ENCODE measurements at places on chromosomes 11 and 22.

DNA sequence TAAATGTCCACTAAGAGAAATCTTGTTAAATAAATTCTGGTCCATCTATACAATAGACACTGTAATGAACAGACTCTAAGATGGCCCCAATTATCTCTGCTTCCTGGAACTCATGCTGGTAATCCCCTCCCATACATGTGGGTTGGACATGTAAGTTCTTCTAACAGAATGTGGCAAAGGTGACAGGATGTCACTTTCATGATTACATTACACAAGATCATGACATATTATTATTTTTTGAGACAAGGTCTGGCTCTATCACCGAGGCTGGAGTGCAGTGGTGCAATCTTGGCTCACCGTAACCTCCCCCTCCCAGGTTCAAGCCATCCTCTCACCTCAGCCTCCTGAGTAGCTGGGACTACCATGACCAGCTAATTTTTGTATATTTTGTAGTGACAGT is 14.6 kb upstream of the NDUFC2 start:
- no peak for DNase-seq

DNA sequence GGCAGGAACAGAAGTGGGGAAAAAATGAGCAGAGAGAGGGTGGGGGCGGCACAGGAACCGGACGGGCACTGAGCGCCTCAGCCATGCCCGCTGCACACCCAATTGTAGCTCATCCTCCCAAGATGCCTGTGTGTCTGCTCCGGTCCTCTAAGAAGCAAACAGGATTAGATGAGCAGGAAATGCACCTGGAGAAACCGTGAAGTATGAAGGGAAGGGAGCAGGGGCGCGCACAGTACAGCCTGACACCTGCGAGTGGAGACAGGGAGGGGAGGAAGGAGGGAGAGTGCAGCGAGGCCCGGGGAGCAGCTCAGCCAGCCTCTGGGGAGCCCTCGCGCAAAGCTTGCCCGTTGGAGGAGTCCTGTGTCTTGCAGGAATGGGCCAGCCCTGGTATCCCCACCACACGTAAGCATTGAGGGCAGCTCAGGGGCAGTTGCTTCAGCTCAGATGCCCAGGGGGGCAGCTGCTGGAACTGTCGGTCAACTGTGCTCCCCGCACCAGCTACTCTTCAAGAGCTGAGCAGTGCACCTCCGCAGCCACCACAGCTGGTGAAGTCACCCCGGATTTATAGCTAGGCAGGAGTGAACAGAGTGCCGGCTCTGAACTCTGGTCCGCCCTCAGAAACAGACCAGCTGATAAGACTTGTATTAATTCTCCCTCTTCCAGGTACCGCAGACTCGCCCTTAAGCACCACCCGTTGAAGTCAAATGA is 7.0 kb downstream of the DNAJB13 start:
- no peak for DNase-seq

- no peak for DNase-seq
Measured at GRCh38 chr11:36165621-36166397, 123.4 kb downstream of the COMMD9 start.

DNA sequence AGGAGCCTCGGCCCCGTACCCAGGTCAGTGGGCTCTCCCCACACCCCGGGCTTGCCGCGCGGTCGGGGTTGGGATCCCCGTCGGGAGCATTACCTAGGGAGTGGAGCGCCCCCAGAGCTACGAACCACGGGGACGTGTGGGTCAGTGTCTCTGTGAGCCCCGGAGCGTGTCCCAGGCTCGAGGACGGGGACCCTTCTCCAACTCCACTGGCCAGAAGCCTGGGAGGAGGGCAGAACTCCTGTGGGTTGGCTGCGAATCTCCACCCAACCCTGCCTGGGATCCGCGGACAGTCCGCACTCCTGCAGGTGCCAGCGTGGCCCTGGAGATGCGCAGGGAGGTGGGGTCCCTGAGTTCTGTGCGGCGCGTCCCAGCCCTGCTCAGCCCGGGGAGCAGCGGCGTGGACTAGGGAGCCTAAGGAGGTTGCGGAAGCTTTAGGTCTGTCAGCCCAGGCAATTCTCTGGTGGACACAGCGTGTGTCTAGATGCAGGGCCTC is 346 bp downstream of the PPFIBP2 start:
- no peak for DNase-seq

- DNase-seq = no peak
Measured at GRCh38 chr11:126383339-126384335, 28.2 kb downstream of the ST3GAL4 start.

GRCh38 chr11:63869171-63869591 is 30.3 kb downstream of the MARK2 start:
- no peak for DNase-seq

DNA sequence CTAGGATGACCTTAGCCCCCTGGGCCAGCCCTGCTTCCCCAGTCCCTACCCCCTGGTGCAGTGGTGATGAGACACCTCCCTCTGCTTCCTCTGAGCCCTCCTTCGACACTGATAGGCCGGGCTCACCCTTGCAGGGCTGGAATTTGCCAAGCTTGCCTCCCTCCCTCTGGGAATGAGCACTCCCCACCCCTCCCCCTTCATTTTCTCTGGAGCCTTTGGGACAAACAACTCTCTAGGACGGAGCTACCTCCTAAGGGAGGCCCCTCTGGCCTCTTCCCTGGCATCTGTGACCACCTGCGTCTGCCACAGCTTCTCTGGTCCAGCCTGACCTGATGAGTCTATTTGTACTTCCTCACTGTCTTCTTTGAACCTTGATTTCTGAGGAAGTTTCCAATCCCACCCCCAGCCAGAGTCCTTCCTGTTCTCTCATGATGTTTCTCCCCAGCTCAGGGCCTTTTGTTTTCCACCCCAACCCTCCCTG is 53.3 kb upstream of the ADA2 start:
- DNase-seq = no peak

GRCh38 chr11:65968600-65969482 is 7.3 kb downstream of the SART1 start:
- no peak for DNase-seq
